ENCODE measurements at places on chromosomes 12 and 14.

DNA sequence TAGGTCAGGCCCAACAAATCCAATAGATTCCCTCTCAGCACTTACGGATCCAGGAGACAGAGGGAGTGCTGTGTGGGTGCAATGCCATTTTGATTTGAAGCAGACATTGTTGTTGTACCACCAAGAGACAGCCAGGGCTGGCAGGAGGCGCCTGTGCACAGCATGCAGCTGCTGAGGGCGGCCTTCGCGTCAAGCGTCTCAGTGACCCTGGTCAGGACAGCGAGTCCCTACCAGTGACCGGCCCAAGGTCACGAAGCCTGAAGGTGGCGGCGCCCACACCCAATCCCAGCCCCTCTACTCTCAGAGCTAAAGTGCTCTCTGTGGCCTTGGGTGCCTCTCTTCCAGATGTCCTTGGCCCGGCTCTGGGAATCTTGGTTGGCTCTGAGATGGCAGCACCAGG is 40.5 kb downstream of the PRMT8 start:
- H3K36me3 ChIP-seq = no peaks in the 10 kb centered on the region
- no peaks in the 10 kb centered on the region for H3K27me3 ChIP-seq
- DNase-seq = no peak
- H3K4me3 ChIP-seq = no peak overlapping the region

DNA sequence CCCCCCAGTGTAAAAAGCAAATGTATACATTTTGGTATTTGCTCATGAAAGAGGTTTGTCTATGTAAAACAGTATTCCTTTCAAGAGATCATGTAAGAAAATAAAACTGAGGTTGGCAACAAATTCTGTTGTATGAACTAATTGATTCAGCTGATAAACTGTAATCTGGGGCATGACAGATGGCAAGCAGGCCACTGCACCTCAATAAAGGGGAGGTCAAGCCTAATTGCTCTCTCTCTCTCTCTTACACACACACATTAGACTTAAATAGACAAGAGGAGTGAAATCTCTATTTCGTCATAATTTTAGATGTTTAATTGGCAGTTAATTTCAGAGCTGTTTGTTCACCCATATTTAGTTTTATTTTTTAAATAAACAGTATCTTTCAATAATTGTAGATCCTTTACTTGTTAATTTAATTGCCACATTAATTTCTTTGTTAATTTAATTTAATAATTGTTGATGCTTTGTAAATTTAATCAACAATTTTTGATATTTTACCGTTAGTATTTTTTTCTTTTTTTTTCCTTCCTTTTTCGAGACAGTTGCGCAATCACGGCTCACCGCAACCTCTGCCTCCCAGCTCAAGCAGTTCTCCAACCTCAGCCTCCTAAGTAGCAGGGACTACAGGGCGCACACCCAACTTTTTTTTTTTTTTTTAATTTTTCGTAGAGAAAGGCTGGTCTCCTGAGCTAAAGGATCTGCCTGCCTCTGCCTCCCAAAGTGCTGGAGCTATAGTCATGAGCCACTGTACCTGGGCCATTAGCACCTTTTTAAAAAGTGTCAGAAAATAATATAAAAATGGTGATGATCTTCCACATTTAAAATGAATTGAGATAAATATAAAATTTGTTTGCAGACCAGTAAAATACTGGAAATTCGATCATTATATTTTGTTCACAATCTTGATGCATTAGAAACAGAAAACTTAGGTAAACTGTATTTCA is 577.7 kb downstream of the SLC16A7 start:
- no peaks in the 10 kb centered on the region for H3K36me3 ChIP-seq
- H3K27me3 ChIP-seq = no peaks in the 10 kb centered on the region
- peaks cover 5% of the 10 kb centered on the region for H3K4me1 ChIP-seq
- DNase-seq = no peak

DNA sequence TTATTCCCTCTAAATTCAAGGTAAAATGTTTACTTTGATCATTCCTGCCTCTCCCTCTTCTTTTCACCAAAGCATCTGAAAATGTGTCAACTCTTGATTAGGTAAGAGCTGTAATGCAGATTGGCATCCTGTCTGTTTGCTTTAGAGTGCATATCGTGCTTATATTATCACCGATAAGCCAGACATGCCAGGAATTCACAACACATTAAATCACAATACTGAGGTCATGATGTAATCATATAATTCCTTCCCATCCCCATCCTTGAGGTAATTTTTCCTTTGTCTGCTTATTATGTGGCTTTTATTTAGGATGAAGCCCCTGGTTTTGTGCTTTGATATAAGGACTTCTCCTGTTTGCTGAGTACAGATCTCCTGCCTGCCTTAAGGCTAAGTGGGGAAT is 10.2 kb downstream of the DDX47 start:
- no peak overlapping the region for H3K4me3 ChIP-seq
- no peaks in the 10 kb centered on the region for H3K27me3 ChIP-seq
- peaks cover 54% of the 10 kb centered on the region for H3K36me3 ChIP-seq
- H3K27ac ChIP-seq = peak overlapping the region; percentile 99
- H3K4me1 ChIP-seq = peaks cover 60% of the 10 kb centered on the region

DNA sequence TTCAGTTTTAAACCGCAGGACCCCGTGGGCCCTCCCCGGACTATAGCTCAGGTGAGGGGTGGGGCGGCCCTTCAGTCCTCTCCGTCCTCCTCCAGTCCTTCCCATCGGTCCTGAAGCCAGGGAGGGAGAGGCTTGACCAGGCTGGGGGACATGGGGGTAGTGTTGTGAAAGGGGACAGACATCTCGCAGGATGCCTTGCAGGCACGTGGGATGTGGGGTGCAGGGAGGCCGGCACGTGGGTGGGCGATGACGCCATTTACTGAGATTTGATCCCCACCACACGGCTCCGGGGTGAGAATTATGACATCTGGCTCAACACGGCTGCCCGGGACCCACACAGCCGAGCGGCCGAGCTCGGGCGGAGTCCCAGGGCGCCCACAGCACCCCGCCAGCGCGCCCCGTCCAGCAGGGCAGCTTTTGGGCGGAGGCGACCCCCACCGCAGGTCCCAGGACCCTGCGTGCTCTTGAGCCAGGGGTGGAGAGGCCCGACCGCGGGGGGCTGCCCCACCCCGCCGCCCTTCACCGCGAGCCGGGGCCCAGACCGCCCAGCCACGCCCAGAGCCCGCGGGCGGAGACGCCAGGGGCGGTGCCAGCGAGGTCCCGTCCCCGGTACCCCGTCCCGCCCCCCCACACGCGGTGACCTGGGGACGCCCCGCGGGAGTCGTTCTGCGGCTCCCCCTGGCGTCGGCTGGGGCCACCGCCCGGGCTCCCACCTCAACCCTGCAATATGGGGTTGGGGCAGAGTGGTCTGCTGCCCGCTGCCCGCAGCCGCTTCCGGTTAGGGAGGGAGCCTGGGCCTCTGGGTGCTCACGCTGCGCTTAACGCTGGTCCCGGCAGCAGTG is 3.3 kb upstream of the EXOC3L4 start:
- no peaks in the 10 kb centered on the region for H3K36me3 ChIP-seq
- peak overlapping the region; percentile 63 for H3K27ac ChIP-seq
- peak overlapping the region; percentile 26 for H3K4me3 ChIP-seq
- no peak for DNase-seq
- H3K27me3 ChIP-seq = no peaks in the 10 kb centered on the region

DNA sequence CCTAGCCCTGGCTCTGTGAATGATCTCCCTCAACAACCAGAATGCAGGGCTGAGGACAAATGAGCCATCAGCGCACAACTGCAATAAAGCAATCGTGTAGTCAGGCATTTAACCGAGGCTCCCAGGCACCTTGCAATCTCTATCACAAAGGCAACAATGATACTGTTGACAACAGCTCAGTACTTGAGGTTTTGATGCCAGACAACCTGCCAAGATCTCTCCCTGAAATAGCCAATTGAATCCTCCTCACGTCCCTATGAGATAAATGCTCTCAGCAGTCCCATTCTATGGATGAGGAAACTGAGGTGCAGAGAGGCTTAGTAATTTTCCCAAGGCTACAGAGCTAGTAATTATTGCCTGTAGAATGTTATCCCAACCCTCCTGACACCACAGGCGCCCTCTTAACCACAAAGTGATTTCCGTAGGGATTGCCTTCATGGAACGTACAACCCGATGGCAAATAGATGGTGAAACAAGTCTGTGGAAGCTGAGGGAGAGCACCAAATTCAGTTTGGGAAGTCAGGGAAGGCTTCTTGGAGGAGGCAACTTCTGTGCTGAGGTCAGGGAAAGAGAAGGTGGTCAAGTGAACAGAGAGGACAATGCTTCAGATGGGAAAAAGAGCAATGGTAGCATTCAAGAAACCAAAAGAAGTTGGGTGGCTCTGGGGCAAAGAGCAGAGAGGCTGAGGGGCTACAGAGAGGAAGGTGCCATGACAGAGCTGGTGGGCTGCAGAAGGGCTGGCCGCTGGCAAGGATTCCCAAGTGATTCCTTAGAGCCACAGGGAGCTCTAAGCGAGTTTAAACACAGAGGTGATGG is 12.6 kb downstream of the SERPINA3 start:
- no peak overlapping the region for H3K4me3 ChIP-seq
- H3K4me1 ChIP-seq = no peaks in the 10 kb centered on the region
- no peak overlapping the region for H3K27ac ChIP-seq
- H3K27me3 ChIP-seq = no peaks in the 10 kb centered on the region

DNA sequence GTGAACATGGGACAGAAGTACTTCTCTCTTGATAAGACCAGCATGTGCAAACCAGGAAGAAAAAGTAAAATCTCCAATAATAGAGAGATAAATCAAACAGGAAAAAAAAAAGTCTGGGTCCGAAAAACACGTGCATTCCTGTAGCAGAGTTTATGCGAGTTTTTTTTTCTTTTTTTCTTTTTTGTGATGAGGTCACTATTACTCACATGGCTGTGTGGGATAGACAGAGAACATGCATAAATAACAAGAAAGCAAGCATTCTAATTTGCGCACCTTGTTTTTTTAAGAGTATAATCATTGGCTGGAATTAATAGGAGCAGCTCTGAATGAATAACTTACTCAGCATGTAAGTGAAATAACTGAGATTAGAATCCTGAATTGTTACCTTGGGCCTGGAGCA is 91.9 kb upstream of the CPM start:
- no peaks in the 10 kb centered on the region for H3K4me1 ChIP-seq
- H3K4me3 ChIP-seq = no peak overlapping the region
- no peak for DNase-seq
- H3K27ac ChIP-seq = no peak overlapping the region
- no peaks in the 10 kb centered on the region for H3K36me3 ChIP-seq

- DNase-seq = no peak
- no peaks in the 10 kb centered on the region for H3K4me1 ChIP-seq
- no peak overlapping the region for H3K4me3 ChIP-seq
- no peak overlapping the region for H3K27ac ChIP-seq
Observed at GRCh38 chr14:101873991-101874390, 90.4 kb upstream of the DYNC1H1 start.

GRCh38 chr12:24356240-24356804 is 406.9 kb upstream of the SOX5 start:
- H3K27ac ChIP-seq = no peak overlapping the region
- H3K36me3 ChIP-seq = no peaks in the 10 kb centered on the region
- no peak overlapping the region for H3K4me3 ChIP-seq
- no peak for DNase-seq
- no peaks in the 10 kb centered on the region for H3K27me3 ChIP-seq

- peaks cover 20% of the 10 kb centered on the region for H3K4me1 ChIP-seq
- no peaks in the 10 kb centered on the region for H3K27me3 ChIP-seq
- peak; percentile 39 for DNase-seq
- no peak overlapping the region for H3K27ac ChIP-seq
Observed at GRCh38 chr12:49342066-49342913, 4.4 kb upstream of the DNAJC22 start.

Measured in Panc1 (cell line).